ENCODE measurements at places on chromosomes 2 and 18. TPM values are rescaled to one million over a fixed set of nuclear protein-coding genes. Genes with fewer than 3 reads are reported as not detected.

ADAM23 gene
- under 0.01 TPM for total RNA-seq

PLCD4 gene
- total RNA-seq = not detected

RNF152 gene
- 2.6 TPM for total RNA-seq

GPR39 gene
- 34.2 TPM for total RNA-seq

TLK1 gene
- 15.0 TPM for total RNA-seq

ABHD1 gene
- not detected for total RNA-seq

RTP5 gene
- total RNA-seq = not detected

TRIM43 gene
- total RNA-seq = 0.33 TPM

UGT1A3 gene
- 0.43 TPM for total RNA-seq

NR4A2 gene
- total RNA-seq = 0.43 TPM

SEH1L gene
- 10.2 TPM for total RNA-seq

EMILIN1 gene
- 5.2 TPM for total RNA-seq

SLC11A1 gene
- 0.22 TPM for total RNA-seq

SPC25 gene
- total RNA-seq = 3.0 TPM

PRKAG3 gene
- total RNA-seq = not detected

NPHP1 gene
- 4.3 TPM for total RNA-seq

PIEZO2 gene
- under 0.01 TPM for total RNA-seq

COA5 gene
- 25.1 TPM for total RNA-seq

NYAP2 gene
- total RNA-seq = not detected

SCYGR4 gene
- not detected for total RNA-seq

KCNIP3 gene
- total RNA-seq = 26.0 TPM

TTR gene
- 0.39 TPM for total RNA-seq

SPDYA gene
- 2.0 TPM for total RNA-seq

LRRTM1 gene
- total RNA-seq = under 0.01 TPM

ZAP70 gene
- not detected for total RNA-seq

SP5 gene
- not detected for total RNA-seq
